NCI-H2081 treated with DMSO at 0.1 percent for 48 hours (cell line): ENCODE measurements at places on chromosomes 16 and 17.

GRCh38 chr16:53822936-53823529 lies 119.1 kb downstream of the FTO start:
- no peak for DNase-seq

- no peak for DNase-seq
Measured at GRCh38 chr17:80307994-80308691, 47.5 kb downstream of the RNF213 start.

DNA sequence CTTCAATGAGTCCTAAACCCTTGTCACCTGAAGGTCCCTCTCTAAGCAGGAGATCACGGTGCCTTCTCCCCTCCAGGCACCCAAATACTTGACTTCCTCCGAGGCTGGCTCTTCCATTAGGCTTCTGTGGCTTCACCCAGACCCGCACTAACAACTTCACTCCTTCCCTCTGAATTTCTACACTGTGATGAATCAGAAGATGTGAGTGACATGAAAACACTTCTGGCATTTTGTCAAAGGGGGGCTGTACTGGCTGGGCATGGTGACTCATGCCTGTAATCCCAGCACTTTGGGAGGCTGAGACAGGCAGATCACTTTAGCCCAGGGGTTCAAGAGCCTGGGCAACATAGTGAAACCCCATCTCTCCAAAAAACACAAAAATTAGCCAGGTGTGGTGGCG lies 72.6 kb upstream of the CNEP1R1 start:
- DNase-seq, result no peak

GRCh38 chr17:29581583-29582253 lies 7.7 kb downstream of the GIT1 start:
- DNase-seq, result no peak

- DNase-seq, result no peak
Measured at GRCh38 chr17:48074322-48075081, 26.3 kb downstream of the NFE2L1 start.

- no peak for DNase-seq
Measured at GRCh38 chr17:64477849-64478248, 19.0 kb downstream of the POLG2 start.

GRCh38 chr16:84730406-84731106 lies 30.8 kb downstream of the USP10 start:
- DNase-seq, result no peak
